ENCODE measurements at places on chromosomes 13 and 19. TPM values are rescaled to one million over a fixed set of nuclear protein-coding genes. Genes with fewer than 3 reads are reported as not detected.

DNA sequence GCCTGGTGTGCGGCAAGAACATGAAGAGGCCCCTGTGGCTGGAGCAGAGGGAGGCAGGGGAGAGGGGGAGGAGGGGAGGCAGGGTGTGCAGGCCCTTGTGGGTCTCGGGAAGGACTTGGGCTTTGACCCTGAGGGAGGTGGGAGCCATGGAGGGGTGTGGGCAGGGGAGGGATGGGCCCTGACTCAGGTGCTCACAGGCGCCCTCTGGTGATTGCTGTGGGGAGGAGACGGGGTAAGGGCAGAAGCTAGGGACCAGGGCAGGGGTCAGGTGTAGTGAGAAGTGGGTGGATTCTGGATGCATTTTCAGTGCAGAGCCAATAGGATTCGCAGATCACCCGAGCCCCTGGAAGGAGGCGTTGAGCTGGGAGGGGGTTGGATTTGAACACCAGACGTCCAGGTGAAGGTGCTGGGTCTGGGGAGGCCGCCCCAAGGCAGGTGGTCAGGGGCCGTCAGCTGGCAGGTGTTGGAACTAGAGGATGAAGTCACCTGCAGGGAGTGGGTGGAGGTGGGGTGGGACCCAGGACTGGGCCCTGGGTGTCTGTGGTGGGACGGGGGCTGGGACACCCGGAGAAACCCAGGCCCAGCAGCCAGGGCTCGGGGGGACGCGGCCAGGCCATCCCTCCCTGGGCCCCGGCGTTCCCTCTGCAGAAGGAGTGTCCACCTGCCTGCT, 185.4 kb downstream of the KDM4B start:
- DNase-seq = no peak

- DNase-seq = no peak
These were observed 6.6 kb downstream of the ISOC2 start for GRCh38 chr19:55454787-55455243.

- no peak for DNase-seq
These were observed 286.5 kb downstream of the PCDH17 start for GRCh38 chr13:57918086-57918485.

- DNase-seq = no peak
These were observed 2.8 kb downstream of the ARID3A start for GRCh38 chr19:928471-929202.

DNA sequence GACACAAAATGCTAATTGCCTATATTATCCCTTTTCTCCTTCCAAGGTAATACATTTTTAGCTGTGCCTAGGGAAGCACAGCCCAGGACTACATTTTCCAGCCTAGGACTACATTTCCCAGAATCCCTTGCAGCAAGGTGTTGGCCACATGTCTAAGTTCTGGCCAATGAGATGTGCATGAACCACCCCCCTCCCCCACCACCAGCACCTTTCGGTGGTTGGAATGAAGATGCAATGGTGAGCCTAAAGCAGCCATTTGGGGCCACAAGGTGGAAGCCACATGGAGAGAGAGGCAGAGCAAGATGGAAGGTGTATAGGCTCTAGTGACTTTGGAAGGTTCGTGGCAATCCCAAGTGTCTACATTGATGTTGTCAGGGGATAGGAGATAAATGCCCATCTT, 16.2 kb downstream of the UNC13A start:
- no peak for DNase-seq

GRCh38 chr19:1807695-1808394, 4.2 kb downstream of the ATP8B3 start:
- no peak for DNase-seq

DNA sequence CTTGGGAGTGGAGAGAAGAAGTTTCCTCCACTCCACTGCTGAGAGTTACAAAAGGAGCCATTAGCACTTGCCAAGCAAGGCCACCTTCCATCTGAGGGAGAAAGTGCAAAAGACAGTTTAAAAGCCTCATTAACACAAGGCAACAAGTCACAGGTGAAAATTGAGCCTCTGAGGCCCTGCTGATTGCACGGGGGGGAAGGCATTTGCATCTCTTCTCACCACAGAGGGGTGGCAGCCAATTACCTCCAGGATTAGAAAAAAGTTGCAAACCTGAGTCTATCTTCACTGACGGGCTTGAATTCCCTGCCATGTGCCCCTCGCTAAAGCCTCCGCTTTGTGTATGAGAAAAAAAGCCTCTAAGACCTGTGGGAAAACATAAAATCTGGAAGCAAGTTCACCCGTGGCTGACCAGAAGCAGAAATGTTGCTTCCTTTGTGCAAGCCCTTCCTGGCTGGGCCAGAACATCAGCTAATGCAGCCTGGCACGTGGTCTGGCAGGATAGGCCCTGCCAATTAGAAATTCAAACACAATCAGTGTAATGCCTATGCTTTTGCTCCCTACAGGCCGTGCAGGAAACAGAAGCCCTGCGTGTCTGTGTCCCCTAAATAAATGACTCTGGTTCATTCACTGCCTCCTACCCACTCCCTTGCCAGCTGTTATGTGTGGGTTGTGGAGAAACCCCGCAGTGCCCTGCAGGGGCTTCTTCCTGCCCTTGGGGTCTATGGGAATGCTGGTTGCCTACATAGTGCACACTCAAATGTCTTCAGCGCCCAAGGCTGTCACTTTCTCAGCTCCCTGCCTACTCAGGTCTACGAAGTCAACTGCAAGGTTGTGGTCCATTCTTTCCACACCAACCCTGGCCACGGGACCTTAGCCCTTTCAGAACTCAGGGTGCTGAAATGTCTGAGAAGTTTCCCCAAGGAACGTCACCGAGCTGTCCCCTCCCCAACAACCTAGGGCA, 150.2 kb downstream of the UQCRFS1 start:
- no peak for DNase-seq

- DNase-seq = no peak
These were observed 45.7 kb upstream of the C1QTNF9 start for GRCh38 chr13:24263632-24264031.

DNA sequence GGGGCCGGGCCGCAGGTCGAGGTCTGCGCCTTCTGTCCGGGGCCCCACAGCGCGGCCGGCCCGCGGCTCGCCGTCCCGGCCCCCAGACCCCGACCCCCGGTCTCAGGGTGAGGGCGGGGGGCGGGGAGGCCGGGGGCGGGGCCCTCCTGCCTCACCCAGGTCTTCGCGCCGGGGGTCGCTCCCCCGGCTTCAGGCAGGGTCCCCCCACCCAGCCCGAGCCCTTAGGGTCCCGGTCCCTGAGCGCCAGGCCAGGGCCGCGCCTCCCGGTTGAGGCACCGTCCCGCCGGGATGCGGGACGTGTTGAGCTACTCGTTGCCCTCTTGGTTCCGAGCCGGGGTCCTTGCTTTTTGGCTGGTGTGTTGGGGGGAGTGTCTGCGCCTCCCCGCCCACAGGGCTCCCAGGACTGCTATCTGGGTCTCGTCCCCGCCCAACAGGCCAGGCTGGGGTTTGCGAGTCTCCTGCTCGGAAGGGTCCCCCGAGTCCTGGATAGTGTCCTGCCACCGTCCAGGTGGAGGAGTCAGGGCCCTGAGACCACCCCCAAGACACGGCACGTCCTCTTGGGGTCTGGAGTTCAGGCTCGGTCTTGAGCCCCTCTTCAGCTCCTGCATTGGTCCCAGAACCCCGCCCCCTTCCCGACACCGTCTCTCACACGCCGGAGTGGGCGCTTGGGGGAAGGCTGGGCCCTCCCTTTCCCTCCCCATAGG, 452 bp downstream of the PIAS4 start:
- DNase-seq = no peak

- DNase-seq = no peak
These were observed 7.5 kb downstream of the DNAJC3 start for GRCh38 chr13:95684418-95684817.

DNA sequence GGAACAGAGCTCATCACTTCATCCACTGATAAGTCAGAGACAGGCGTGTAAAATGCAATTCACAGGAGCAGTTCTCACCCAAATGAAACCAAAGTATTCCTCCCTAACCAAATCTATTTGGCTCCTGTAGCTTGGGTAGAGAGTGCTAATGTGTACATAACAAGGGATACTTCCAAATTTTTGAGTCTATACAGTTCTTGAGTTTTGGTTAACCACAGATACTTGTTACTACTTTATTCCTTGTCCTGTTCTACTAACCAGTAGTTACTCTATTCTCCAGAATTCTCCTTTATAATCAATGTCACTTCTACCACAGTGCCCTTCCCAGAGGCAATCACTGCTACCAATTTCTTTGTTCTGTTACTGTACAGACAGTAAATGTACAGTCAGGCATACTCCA, 57.3 kb downstream of the ELF1 start:
- DNase-seq = no peak

GRCh38 chr19:48741129-48741999, 954 bp upstream of the RASIP1 start:
- no peak for DNase-seq

GRCh38 chr13:107992542-107992941, 222.8 kb downstream of the LIG4 start:
- no peak for DNase-seq

DNA sequence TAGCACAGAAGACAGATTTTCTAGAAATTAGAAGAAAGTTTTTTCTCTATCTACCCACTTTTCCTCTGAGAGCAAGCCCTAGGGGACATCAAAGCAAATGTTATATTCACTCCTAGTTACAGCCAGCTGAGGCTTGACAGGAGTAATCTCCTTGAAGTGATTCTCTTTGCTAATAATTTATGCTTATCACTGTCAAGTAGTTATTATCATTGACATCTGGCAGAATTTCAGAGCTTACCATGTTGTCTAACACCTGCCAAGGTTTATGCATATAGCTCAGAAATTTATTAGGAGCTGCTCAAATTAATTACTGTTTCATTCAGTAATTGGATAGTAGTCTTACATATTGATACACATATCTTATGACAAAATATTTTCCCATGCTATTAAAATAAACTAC, 465.9 kb upstream of the ATXN8OS start:
- DNase-seq = no peak

DNA sequence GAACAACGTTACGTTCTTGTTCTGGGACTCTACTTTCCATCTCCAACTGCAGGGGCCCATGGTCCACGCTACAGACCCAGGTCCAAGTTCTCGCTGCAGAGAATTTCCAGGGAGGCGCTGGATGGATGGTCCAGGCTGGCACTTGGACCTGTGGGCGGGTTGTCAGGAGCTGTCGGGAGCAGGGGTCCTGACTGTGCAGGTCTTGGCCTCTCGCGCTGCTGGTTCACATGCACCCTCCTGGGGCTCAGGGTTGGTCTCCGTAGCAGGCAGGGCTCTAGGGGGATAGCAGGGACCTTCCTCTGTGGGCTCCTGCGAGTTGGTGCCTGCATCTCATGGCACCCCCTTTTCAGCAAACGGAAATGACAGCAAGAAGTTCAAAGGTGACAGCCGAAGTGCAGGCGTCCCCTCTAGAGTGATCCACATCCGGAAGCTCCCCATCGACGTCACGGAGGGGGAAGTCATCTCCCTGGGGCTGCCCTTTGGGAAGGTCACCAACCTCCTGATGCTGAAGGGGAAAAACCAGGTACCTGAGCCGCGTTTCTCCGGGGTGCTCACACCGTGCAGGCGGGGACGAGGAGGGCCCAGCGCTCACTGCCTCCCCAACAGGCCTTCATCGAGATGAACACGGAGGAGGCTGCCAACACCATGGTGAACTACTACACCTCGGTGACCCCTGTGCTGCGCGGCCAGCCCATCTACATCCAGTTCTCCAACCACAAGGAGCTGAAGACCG, 6.6 kb downstream of the PTBP1 start:
- DNase-seq = no peak

DNA sequence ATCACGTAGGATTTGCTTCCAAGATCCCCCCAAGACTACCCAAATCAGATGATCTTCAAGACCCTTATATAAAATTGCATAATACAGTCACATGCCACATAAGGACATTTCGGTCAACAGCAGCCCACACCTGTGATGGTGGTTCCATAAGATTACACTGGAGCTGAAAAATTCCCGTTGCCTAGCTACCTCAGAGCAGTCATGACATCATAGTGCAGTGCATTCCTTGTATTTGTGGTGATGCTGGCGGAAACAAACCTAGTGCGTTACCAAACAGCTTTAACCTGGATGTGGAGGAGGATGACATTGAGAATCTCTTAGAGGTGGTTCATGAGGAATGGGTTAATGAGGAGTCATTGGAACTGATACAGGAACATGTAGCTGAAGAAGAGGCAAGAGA, 4.8 kb downstream of the ZNF766 start:
- DNase-seq = no peak

DNA sequence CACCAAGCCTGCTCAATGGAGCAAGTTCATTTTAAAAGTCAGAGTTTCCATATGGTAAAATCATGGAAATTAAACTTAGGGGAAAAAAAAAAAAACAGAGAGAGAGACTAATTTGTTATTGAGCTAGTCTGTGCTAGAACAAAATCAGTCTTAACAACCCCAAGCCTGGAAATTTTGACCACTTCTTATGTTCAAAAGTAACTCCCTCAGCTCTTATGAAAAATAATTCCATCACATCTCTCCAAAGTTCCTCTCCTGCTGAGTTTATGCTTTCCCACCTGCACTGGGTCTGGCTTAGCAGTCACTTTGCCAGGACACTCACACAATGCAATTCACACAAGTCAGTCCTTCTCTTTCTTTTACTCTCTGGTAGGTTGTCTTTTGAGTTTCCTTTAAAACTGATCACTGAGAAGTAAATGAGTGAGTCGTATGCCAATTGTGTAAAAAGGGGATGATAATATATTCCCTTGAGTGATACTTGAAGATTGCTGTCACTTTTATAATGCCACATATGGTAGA, 92.6 kb downstream of the ENOX1 start:
- no peak for DNase-seq

FGF9 gene
- total RNA-seq = 1.5 TPM

TNFSF9 gene
- total RNA-seq = 1.2 TPM

RASAL3 gene
- total RNA-seq = 9.7 TPM

RFPL4AL1 gene
- total RNA-seq = not detected

TMEM86B gene
- total RNA-seq = 193 TPM

CYP4F8 gene
- 2.0 TPM for total RNA-seq

SHISA2 gene
- total RNA-seq = 0.32 TPM

KLK1 gene
- 1.5 TPM for total RNA-seq

CACNG6 gene
- total RNA-seq = not detected

MCEMP1 gene
- total RNA-seq = 0.14 TPM

CYP4F22 gene
- total RNA-seq = 0.17 TPM

RFPL4A gene
- 1.1 TPM for total RNA-seq
